ENCODE measurements at places on chromosomes 7 and 10.

- no peaks in the 10 kb centered on the region for H3K36me3 ChIP-seq
- no peak for DNase-seq
- H3K4me1 ChIP-seq, result no peaks in the 10 kb centered on the region
- no peak overlapping the region for H3K27ac ChIP-seq
These were observed 77.3 kb upstream of the NXPH1 start for GRCh38 chr7:8356071-8356470.

DNA sequence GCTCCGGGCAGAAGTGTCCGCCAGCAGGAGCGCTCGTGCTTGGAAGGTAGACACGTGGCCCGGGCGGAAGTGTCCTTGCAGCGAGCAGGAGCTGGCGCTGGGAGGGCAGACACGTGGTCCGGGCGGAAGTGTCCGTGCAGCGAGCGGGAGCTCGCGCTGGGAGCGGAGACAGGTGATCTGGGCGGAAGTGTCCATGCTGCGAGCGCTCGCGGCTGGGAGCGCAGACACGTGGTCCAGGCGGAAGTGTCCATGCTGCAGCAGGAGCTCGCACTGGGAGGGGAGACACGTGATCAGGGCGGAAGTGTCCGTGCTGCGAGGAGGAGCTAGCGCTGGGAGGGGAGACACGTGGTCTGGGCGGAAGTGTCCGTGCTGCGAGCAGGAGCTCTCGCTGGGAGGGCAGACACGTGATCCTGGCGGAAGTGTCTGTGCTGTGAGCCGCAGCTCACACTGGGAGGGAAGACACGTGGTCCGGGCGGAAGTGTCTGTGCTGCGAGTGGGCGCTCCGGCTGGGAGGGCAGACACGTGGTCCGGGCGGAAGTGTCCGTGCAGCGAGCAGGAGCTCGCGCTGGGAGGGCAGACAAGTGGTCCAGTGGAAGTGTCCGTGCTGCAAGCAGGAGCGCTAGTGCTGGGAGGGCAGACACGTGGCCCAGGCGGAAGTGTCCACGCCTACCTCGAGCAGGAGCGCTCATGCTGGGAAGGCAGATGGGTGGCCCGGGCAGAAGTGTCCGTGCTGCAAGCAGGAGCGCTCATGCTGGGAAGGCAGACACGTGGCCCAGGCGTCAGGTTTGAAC lies 41.1 kb upstream of the PRKAR1B start:
- H3K4me3 ChIP-seq, result no peak overlapping the region
- no peak overlapping the region for H3K27ac ChIP-seq
- no peaks in the 10 kb centered on the region for H3K4me1 ChIP-seq
- DNase-seq, result no peak
- H3K27me3 ChIP-seq, result no peaks in the 10 kb centered on the region

GRCh38 chr7:90530263-90530662 lies 60.8 kb downstream of the PTTG1IP2 start:
- no peak overlapping the region for H3K4me3 ChIP-seq
- no peak for DNase-seq
- no peaks in the 10 kb centered on the region for H3K27me3 ChIP-seq
- H3K36me3 ChIP-seq, result no peaks in the 10 kb centered on the region
- H3K4me1 ChIP-seq, result no peaks in the 10 kb centered on the region

DNA sequence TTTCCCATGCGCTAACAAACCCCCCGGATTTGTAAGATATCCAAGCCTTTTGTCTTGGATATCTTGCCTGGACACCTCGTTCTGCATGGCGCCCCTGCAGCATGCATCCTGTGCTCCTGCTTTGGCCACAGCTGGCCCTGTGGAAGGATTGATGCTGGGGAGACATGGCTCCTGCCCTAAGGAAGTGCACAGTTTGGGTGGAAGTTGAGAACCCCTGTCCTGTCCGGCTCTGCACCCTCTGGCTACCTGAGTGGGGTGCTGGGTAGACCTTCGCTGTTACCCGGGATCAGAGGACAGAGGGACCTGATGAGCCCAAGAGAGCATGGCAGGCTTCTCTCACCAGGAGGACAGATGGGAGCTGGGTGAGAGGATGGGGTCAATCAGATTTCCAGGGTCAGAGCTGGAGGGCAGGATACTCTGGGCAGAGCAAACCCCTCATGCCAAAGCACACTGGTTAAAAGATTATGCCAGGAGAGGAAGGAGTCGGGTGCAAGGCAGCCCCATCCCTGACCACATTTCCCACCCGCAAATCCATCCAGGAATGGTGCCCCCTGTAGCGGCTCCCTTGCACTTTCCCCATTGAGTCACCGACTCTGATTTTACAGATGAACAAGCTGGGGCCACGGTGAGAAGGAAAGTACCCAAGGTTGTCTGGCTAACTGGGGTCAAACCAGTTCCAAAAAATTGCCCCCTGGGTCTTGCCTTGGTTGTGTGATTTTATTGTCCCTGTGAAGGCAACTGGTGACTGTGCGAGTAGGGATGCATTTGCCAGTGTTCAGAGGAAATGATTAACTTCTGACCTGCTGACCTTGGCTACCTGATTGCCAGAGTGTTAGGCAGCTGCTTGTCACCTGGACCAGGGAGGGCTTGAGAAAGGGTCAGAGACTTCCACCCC lies 290.1 kb upstream of the ZMIZ1 start:
- H3K36me3 ChIP-seq, result no peaks in the 10 kb centered on the region
- H3K27me3 ChIP-seq, result peaks cover 4% of the 10 kb centered on the region
- no peak overlapping the region for H3K4me3 ChIP-seq
- DNase-seq, result no peak
- no peak overlapping the region for H3K27ac ChIP-seq

DNA sequence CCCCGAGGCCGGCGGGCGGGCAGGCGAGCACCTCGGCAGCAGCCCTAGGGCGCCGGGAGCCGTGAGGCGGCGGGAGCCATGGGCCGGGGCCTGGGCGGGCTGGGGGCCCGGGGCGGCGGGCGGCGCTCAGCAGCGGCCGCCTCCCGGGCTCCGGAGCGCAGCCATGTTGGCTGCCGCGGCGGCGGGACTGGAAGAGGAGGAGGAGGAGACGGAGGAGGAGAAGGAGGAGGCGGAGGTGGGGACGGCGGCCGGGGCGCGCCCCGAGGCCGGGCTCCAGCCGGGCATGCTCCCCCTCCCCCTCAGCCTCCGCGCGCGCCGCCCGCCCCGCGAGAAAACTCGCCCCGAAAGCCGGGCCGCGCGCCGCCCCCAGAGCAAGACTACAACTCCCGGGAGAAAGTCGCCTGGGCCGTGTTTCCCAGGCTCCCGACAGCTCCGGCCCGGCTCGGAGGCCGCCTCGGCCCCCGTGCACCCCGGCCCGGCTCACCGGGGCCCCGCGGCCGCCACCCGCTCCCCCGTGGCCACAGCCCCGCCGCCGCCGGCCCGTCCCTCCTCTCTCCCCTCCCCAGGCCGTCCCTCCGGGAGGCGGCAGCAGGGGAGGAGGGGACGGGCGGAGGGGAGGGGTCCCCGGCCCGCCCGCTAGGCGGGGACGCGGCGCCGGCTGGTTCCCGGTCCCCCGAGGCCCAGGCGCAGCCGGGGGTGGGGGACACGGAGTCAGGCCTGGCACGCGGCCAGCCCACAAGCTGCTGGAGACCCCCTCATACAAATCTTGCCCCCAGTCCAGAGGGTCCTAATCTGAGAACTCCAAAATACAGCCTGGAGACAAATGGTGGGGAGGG lies at the start of gene DLG5:
Gene DLG5 (minus strand): TSS at position 190 of the 836 bp plus-strand sequence. CDS start 235 bp downstream, outside the sequence.
- H3K4me1 ChIP-seq, result peaks cover 15% of the 10 kb centered on the region
- H3K4me3 ChIP-seq, result peak within 1 kb of the TSS; percentile 50
- H3K27me3 ChIP-seq, result peaks cover 45% of the 10 kb centered on the region
- DNase-seq, result peak; percentile 41

- no peaks in the 10 kb centered on the region for H3K4me1 ChIP-seq
- no peaks in the 10 kb centered on the region for H3K36me3 ChIP-seq
These were observed 9.5 kb downstream of the INHBA start for GRCh38 chr7:41693150-41693997.

GRCh38 chr10:129993621-129994020 lies 29.5 kb upstream of the EBF3 start:
- no peaks in the 10 kb centered on the region for H3K4me1 ChIP-seq
- H3K27ac ChIP-seq, result no peak overlapping the region
- no peak for DNase-seq
- H3K27me3 ChIP-seq, result peaks cover 31% of the 10 kb centered on the region
- H3K36me3 ChIP-seq, result no peaks in the 10 kb centered on the region

GRCh38 chr7:110612680-110613079 lies 478.2 kb upstream of the LRRN3 start:
- H3K36me3 ChIP-seq, result peaks cover 2% of the 10 kb centered on the region
- DNase-seq, result no peak
- H3K27ac ChIP-seq, result no peak overlapping the region
- H3K4me3 ChIP-seq, result no peak overlapping the region
- no peaks in the 10 kb centered on the region for H3K4me1 ChIP-seq

DNA sequence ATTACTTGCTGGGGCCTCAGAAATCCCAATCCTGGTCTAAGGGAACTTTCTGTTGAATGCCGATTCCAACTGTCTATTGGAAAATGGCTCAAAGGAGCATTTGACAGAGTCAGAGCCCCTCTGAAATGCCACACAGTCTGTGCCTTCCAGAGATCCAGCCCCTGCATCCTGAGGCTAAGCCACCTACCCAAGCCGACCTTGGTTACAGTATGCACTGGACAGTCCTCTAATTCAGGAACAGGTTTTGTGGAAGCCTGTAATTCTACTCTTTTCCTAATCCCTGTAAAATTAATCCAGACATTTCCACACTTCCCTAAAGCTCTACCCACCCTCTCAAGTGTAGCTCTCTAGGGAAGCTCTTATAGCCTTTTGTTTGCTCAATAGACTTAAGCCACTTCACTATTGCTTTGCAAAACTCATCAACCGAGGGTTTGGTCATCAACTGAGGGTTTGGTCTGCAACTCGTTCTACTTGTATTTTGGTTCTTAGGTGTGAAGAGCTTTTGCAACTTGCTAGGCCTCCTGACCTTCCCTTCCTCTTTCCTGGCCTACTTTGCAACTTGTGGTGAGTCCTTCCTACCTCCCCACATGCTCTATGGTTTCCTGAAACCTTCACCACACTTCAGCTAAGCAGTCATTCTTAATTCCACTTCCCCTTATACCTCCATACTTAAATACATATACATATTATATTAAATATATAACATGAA lies 364.8 kb downstream of the SFMBT2 start:
- peak overlapping the region; percentile 79 for H3K27ac ChIP-seq
- peaks cover 4% of the 10 kb centered on the region for H3K27me3 ChIP-seq
- peaks cover 22% of the 10 kb centered on the region for H3K36me3 ChIP-seq
- DNase-seq, result peak; percentile 49
- no peak overlapping the region for H3K4me3 ChIP-seq
- H3K4me1 ChIP-seq, result peaks cover 36% of the 10 kb centered on the region

DNA sequence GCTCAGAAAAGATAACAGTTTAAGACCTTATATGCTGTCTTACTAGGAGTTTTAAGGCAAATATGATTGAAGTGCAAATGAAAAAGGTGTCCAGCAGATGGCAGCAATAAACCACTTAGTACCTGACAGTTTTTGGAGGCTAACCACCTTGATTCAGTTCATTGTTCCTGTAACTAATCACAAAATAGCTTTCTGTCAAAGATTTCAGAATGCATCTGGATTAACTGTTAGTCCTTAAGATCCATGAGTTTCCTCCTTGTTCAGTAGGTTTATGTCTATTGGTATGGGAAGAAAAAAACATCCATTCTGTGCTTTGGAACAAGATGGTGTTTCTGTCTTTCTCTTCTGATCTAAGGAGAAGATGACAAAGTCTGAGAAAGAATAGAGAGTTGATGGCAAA lies 46.6 kb downstream of the CCSER2 start:
- H3K27me3 ChIP-seq, result no peaks in the 10 kb centered on the region
- H3K36me3 ChIP-seq, result peaks cover 47% of the 10 kb centered on the region
- no peak overlapping the region for H3K4me3 ChIP-seq
- no peak overlapping the region for H3K27ac ChIP-seq
- H3K4me1 ChIP-seq, result peaks cover 22% of the 10 kb centered on the region

DNA sequence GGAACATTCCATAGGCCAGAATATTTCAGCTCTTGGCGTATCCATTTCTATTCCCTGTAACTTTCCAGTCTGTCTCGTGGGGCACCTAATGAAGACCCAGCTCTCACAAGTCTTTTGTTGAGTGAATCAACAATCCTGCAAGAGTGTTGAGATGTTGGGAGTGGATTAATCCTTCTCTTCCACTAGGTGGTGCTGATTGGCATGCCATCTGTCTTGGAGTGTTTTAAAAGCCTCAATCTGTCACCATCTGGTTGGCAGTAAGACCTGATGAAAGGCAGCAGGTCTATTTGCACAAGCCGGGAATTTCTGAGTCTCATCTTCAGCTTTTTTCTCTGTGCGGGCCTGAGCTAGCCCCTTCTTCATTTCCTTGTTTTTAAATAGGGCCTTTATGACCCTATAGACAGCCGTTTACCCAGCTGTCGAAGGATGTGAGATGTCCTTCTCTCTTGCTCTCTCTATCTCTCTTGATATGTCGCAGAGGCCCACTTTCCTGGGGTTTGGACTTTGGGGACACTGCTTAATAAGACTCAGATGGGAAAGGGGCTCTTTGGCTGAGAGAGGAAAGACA lies 180.5 kb downstream of the ZNF365 start:
- peaks cover 19% of the 10 kb centered on the region for H3K27me3 ChIP-seq
- H3K27ac ChIP-seq, result no peak overlapping the region
- H3K4me3 ChIP-seq, result no peak overlapping the region
- no peaks in the 10 kb centered on the region for H3K4me1 ChIP-seq
- no peaks in the 10 kb centered on the region for H3K36me3 ChIP-seq

GRCh38 chr10:61284222-61284890 lies 168.8 kb downstream of the TMEM26 start:
- no peak for DNase-seq
- H3K36me3 ChIP-seq, result peaks cover 15% of the 10 kb centered on the region
- H3K27me3 ChIP-seq, result peaks cover 10% of the 10 kb centered on the region
- peaks cover 49% of the 10 kb centered on the region for H3K4me1 ChIP-seq
- H3K27ac ChIP-seq, result no peak overlapping the region
- H3K4me3 ChIP-seq, result peak overlapping the region; percentile 42

- H3K27ac ChIP-seq, result no peak overlapping the region
- H3K4me1 ChIP-seq, result no peaks in the 10 kb centered on the region
- H3K27me3 ChIP-seq, result peaks cover 3% of the 10 kb centered on the region
- no peaks in the 10 kb centered on the region for H3K36me3 ChIP-seq
- no peak overlapping the region for H3K4me3 ChIP-seq
These were observed 170.3 kb upstream of the FAM171A1 start for GRCh38 chr10:15541376-15541775.

DNA sequence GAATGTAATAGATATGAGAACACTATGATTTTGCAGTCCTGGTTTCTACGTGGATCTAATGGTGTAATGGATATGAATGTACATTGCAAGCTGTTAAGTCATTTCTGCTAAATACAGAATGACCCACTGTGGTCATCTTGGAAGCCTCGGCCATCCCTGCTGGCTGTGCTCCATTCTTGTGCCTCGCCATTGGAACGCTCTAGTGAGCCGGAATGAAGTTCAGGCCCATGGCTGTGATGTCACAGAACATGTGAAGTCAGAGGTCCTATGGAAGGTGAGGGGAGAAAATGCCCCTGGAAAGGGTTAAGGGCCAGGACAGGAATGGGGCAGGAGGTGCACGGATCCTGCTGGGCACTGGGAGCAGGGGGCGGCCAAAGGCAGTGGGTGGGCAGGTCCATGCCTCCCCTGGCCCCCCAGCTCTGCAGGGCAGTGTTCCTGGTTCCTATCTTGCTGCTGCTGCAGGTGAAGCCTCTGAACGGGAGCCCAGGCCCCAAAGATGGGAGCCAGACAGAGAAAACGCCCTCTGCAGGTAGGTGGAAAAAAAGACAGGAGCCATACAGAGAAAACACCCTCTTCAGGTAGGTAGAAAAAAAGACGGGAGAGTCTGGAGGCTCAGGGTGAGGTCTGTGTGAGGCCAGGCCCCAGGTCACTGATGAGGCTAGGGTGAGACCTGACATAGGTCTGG lies at the start of gene LLCFC1:
Gene LLCFC1 (plus strand): TSS at position 259 of the 685 bp plus-strand sequence. CDS start 138 bp downstream, at position 397.
- no peaks in the 10 kb centered on the region for H3K36me3 ChIP-seq
- no peak for DNase-seq
- no peak within 1 kb of the TSS for H3K27ac ChIP-seq
- no peaks in the 10 kb centered on the region for H3K27me3 ChIP-seq

- no peak overlapping the region for H3K27ac ChIP-seq
- H3K36me3 ChIP-seq, result no peaks in the 10 kb centered on the region
- no peak overlapping the region for H3K4me3 ChIP-seq
- H3K27me3 ChIP-seq, result peaks cover 6% of the 10 kb centered on the region
These were observed 4.1 kb upstream of the PCLO start for GRCh38 chr7:83166781-83167180.
